ENCODE measurements at places on chromosomes 12 and 14.
A peak's percentile ranks its signal among the peaks of the same experiment; 100 is the strongest.

DNA sequence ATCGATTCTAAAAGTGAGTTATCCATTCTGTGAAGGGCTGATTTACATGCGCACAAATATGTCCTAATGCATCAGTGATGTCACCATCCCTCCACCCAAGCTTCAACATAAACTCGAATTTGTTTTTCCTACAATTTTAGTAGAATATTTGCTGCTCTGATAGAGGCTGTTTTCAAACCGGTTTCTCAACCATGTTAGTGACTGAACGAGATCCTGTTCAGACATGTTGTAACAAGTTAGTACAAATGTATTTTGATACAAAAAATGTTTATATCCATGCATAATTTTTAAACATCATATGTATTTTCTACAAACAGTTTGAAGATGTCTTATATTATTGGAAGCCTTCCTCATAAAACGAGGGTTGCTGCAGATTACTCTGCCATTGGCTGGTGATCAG, 12.7 kb upstream of the PRB2 start:
- DNase-seq, result no peak

- DNase-seq, result no peak
Observed at GRCh38 chr12:90940872-90941499, 14.0 kb downstream of the CCER1 start.

DNA sequence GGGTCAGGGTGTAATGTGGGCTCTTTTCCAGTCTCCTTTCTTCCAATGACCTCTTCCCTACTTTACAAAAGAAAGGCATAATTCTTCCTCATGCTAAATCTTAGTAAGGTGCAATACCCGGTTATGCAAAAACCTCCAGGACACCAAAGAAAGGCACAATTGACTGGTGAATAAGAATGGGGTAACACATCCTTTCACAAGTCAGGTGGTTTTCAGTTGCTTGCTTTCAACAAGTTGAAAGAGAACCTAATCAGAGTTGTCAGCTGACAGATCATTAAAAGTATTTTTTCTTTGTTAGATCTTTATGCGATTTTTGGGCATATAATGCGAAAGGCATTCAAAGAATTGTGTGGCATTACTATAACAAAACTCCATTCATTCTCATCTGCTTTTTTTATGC, 1.3 kb upstream of the AEBP2 start:
- no peak for DNase-seq

- DNase-seq, result no peak
Observed at GRCh38 chr12:132804426-132804861, 24.2 kb downstream of the GOLGA3 start.

- DNase-seq, result peak; percentile 76
Observed at GRCh38 chr12:89708565-89709156, at the start of gene ATP2B1. Gene ATP2B1 (minus strand): TSS chr12:89708838. CDS start chr12:89655886, 52,952 bp downstream.

GRCh38 chr14:23349156-23349845, 3.4 kb downstream of the SLC22A17 start:
- DNase-seq, result no peak

DNA sequence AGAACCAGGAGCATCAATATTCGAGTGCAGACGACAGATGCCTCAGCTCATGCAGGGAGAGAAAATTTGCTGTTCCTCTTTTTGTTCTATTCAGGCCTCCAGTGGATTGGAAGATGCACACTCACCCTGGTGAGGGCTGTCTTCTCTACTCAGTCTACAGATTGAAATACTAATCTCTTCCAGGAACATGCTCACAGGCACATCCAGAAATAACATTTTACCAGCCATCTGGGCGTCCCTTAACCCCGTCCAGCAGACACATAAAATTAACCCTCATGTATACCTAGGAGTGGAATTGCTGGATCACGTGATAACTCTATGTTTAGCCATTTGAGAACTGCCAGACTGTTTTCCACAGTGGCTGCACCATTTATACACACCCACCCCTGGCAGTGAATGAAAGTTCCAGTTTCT, 4.5 kb upstream of the OAS2 start:
- no peak for DNase-seq

- no peak for DNase-seq
Observed at GRCh38 chr12:25734529-25735180, 181.6 kb upstream of the LMNTD1 start.

GRCh38 chr12:107822356-107822755, 47.9 kb downstream of the ASCL4 start:
- no peak for DNase-seq

DNA sequence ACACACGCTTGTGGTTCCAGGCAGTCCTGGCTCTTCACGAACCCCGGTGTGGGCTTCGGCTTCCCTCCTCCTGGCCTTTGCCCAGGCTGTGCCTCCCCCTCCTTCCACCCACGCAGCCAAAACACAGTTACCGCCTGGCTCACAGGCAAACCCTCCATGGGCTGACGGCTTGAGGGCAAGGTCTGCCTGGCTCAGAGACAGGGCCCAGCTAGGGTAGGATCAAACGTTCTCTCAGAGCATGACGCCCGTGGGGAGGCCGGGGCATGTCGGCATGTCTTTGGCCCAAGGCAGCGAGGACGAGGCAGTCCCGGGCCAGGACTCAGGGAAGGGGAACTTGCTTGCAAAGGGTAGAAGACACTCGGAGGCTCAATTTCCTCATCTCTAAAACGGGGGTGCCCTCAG, 2.1 kb downstream of the SLC25A47 start:
- no peak for DNase-seq

DNA sequence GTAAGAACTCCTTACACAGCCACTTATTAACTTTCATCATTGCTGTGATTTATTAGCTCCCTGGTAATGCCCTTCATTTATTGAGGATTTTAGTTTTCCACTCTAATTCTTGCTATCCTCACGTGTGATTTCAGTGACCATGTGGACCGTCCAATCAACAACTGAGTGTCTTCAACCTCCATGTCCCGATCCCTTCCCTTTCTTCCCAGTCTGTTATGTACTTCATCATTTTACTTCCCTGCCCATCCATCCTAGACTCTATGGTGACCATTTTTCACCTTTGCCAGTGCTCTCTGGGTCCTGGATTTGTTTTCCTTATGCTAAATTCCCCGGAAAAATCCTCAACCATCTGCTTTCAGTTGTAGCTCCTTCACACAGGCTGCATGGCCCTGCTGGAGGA, 111.0 kb downstream of the MSRB3 start:
- DNase-seq, result no peak

DNA sequence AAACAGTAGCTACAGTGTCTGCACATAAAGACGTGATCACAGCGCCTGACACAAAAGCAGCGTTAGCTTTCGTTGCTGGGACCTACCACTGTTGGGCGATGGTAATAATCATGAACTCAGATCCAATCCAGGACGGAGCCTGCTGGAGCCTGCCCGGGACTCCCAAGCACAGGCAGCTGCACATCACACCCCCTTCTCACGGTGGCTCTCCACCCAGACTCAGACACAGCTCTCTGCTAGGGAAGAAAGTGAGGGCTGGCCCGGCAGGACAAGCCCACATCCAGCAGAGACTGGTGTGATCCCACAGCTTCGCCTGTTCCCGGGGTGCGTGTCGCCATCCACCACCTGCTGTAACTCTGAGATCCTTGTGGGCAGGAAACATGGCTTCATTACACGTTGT, 49.9 kb upstream of the FOXN3 start:
- no peak for DNase-seq

GRCh38 chr12:77569876-77570275, 260.8 kb upstream of the NAV3 start:
- no peak for DNase-seq

GRCh38 chr14:68487805-68488590, 304.9 kb downstream of the ZFP36L1 start:
- DNase-seq, result no peak

DNA sequence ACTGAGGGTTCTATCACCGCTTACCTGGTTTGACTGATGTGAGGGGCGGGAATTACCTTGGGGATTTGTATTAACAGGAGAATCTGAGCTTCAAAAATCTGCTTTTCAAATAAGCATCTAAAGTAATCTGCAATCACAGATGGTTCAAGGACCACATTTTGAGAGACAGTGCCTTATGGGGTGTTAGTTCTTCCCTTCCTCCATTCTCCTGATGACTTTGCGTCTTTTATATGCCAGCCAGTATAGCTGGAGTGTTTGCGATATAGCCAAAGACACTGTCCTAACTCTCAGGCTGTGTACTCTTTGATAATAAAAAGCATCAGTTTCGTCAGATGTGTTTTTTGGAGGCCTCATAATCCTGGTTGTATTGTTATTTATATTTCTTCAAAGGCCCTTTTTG, 39.5 kb downstream of the PPHLN1 start:
- no peak for DNase-seq

- no peak for DNase-seq
Observed at GRCh38 chr12:66428261-66428660, 126.0 kb downstream of the HELB start.

- no peak for DNase-seq
Observed at GRCh38 chr12:119338593-119339363, 4.2 kb downstream of the CCDC60 start.
